Mesendoderm (in vitro differentiated cells): ENCODE measurements at places on chromosomes 5 and 9.

GRCh38 chr5:151051931-151052608, 28.8 kb downstream of the TNIP1 start:
- DNase-seq, result no peak

DNA sequence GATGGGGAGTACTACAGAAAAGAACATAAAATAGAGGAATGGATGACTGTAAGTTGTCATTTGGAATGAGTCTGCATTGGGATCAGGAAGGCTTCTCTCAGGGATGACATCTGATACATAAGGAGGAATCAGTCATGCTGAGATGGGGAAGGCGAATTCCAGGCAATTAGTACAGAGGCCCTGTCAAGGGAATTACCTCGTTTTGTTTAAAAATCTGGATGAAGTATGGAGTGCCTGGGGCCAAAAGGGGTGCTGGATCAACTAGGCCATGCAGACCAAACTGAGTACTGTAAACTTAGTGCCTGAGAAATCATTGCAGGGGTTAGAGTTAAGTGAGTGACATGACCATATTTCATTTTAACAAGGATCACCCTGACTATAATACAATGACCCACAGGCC, 30.5 kb downstream of the JAKMIP2 start:
- DNase-seq, result peak; percentile 66

- DNase-seq, result peak; percentile 2
These were observed 29.1 kb upstream of the TOMM5 start for GRCh38 chr9:37621273-37622121.

- DNase-seq, result peak; percentile 93
These were observed 4.1 kb downstream of the RPL7A start for GRCh38 chr9:133351908-133352634.

DNA sequence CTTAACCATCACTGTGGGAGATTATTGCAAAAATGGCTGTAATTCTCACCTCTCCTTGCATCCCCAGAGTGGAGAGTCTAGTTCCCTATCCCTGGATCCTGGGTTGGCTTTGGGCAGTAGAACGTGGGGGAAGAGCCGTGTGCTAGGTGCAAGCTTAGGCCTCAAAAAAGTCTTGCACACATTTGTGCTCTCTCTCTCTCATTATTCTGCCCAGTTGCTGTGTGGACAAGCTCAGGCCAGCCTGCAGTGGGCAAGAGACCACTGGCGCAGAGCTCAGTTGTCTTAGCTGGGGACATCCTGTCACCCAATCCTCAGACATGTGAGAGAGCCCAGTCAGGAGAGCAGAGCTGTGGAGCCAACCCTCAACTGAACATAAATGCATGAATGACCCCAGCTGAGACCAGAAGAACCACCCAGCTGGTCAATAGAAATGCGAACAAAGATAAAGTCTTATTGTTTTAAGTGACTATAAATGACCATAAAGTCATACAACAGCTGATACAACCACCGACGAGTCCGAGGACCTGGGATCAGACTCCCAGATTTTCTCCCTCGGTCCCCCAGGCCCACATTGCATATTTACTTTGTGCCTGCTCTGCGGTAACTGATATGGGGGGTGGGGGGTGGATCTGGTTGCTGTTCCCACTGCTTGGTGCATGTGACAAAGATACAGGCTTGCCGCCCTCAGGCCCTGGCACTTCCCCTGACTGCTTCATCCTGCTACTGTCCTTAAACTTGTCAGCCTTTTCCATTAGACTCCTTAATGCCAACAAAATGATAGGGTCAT, 166.4 kb upstream of the MVB12B start:
- DNase-seq, result peak; percentile 7

DNA sequence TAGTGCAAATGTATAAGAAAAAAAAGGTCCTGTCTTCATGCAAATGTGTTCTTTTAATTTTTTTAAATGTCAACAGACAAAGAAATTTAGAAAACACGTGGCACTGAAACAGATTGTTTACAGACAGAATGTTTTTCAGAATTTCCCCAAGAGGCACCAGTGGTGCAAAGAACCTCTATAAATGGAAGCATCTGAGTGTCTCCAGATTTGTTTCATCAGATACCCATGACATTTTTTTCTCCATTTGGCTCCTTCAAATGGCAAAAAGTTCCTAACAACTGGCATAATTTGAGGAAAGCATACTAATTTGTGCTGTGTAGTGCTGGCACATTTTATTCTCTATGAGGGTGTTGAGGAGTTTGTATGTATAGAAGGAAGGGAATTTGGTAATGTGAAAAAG, 15.0 kb downstream of the CCDC192 start:
- no peak for DNase-seq

DNA sequence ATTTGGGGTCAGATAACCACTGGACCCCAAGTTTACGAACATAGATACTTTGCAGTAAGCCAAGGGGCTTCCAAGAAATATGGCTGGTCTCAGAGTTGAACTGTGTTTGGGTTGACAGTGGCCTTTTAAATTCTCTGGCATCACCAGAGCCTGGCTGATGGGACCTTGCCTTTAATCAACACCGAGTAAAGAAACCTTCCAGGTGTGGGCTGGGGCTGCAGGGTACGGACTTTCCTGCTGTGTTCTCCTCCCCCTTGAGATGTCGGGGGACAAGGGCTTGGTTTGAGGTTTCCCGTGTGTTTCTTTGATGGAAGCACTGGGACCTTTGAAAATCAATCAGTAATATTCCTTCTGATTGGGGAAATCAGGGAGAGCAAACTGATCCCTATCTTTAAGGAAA, 140.1 kb downstream of the MTX3 start:
- no peak for DNase-seq

DNA sequence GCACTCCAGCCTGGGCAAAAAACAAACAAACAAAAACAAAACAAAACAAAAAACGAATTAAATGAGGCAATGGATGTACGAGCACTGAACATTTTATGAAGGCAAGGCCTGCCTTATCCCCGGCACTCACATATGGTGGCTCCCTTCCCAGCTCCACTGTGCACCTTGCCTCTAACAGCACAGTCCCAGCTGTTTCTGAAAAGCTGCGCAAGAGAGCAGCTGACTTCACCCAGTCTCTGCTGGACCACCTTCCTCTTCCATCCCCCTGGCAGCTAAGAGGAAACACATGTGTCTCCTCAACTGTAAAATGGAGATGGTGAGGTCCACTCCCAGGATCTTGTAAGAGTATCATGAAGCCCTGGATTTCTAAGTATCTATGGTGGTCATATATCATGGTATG, 100.7 kb downstream of the KLF4 start:
- DNase-seq, result no peak

DNA sequence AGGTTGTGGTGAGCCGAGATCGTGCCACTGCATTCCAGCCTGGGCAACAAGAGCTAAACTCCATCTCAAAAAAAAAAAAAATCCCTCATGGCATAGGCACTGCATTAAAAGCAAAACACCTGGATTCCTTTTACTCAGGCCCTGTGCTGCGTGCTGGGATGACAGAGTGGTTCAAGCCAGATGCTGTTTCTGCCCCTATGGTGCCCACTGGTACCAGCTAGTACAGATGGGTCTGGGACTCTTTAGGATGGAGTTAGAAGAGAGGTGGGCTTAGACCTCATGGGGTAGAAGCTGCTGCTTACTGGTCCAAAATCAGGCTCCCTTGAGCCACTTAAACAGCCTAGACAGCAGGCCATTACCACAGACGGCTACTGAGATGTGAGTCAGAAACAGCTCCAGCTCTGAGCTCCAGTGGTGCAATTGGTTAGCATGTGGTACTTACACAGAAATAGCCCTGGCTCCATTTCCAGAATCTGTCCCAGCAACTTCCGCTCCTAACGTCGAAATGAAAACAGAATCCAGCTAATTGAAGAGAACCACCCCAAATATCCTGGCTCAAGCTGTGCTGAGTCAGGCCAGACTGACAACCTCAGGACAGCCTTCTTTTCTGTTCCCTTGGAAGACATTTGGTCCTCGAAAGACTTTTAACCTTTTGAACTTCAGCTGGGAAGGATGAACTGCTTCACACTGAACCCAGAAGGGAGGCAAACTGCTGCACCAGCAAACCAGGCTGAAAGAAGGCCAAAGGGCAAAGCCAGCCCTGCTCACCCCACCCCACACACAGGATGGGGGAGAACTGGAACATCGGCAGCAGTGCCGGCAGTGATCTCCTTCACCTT, 15.5 kb downstream of the C5orf15 start:
- no peak for DNase-seq

DNA sequence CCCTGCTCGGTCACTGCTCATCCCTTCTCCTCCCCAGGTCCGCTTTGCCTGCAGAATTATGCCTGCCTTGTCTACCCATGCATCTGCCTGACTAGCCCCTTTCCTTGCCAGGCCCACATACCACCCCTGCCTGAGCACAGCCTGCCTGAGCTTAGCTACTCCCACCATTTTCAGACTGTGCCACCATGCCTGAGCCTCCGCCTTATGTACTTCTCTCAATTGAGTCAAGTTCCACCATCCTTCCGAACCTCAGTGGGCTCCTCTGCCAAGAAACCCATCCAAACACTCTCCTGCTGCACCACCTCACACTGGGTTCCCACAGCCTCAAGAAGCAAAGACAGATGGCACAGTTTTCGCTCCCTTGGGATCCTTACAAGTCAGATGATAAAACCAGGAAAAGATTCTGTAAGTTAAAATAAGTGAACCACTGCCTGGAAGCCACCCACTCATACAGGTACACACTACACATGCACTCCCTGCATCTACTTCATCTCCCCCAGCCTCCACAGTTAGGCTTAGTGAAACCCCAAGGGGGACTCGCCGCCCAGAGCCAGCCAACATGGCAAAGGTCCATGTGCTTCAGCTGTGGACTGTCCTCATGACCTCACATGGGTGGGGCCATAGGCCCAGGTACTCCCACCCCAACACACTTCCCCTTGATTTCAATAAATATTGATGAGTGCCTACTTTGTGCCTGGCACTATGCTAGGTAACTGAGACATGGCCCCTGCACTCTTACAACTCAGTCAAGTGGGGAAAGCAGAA, 23.1 kb downstream of the P4HA2 start:
- no peak for DNase-seq

- DNase-seq, result no peak
These were observed 154.2 kb upstream of the HMHB1 start for GRCh38 chr5:143657647-143658285.

- DNase-seq, result peak; percentile 52
These were observed 54.5 kb downstream of the ZNF366 start for GRCh38 chr5:72452515-72453245.

GRCh38 chr5:178423901-178424809, 166.0 kb downstream of the COL23A1 start:
- DNase-seq, result no peak

GRCh38 chr5:52805615-52806014, 17.9 kb downstream of the ITGA1 start:
- DNase-seq, result no peak

GRCh38 chr9:76020652-76021051, 130.2 kb downstream of the PCSK5 start:
- no peak for DNase-seq

- peak; percentile 62 for DNase-seq
These were observed 1.7 kb upstream of the PAX5 start for GRCh38 chr9:37035648-37036370.

- DNase-seq, result no peak
These were observed 84.2 kb downstream of the TRPM6 start for GRCh38 chr9:74803376-74804017.

- no peak for DNase-seq
These were observed 69.7 kb downstream of the TRIO start for GRCh38 chr5:14212838-14213237.

DNA sequence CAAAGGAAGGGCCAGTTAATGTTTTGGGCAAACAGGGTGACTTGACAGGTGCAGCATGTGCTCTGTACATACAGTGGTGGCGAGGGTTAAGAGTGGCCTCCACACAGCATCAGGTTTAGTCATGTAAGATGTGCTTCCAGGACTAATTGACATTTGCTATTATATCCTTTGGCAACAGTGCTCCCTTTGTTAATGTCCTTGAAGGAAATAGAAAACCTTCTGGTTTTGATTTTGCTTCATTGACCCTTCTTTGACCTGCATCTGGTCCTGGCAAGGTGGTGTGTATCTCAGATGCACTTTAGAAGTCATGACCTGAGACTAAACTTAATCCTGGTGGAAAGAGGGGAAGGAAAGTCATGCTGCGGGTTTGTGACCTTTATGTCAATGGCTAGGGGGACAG, 440.0 kb downstream of the ENC1 start:
- DNase-seq, result no peak

DNA sequence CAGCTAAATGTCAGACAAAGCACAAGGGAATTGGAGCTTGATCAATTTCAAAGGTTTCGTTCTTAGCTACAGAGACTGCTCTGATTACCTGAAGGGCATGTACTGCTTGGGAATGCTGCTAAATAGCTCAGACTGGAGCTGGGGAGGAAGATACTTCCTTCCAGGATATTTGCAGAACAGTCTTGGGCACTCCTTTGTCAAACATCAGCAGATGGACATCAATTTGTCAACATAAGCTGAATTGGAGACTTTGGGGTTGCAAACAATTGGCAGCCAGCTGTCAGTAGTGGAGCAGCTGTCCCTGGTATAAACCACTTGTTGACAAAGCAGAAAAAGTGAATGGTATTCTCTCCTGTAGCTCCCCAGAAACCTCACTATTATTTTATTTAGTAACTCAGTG, 182.0 kb downstream of the CCDC192 start:
- no peak for DNase-seq

- DNase-seq, result no peak
These were observed 4.9 kb downstream of the FRMD3 start for GRCh38 chr9:83533296-83533695.

DNA sequence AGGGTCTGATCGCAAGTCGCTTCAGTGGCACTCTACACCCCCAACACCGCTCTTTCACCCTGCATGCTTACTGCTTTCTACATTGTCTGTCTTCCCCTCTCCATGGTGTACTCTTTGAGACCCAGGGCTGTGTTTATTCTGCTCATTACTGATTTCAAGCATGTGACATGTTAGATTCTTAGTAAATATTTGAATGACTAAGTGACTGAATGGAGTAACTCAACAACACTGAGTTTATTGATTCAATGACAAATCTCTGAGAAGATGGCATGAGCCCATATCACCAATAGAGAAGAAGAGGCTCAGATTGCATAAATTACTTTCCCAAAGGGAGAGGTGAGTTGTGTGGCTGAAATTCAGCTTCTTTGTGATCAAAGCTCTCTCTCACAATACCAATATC, 89.7 kb upstream of the OSMR start:
- no peak for DNase-seq

GRCh38 chr5:58746321-58746720, 163.4 kb downstream of the RAB3C start:
- no peak for DNase-seq

GRCh38 chr5:83914662-83915418, 194.2 kb upstream of the HAPLN1 start:
- peak; percentile 41 for DNase-seq

- no peak for DNase-seq
These were observed 51.3 kb upstream of the SLC30A5 start for GRCh38 chr5:69042500-69042899.

GRCh38 chr9:96555567-96556386, 63.9 kb downstream of the CDC14B start:
- DNase-seq, result no peak

DNA sequence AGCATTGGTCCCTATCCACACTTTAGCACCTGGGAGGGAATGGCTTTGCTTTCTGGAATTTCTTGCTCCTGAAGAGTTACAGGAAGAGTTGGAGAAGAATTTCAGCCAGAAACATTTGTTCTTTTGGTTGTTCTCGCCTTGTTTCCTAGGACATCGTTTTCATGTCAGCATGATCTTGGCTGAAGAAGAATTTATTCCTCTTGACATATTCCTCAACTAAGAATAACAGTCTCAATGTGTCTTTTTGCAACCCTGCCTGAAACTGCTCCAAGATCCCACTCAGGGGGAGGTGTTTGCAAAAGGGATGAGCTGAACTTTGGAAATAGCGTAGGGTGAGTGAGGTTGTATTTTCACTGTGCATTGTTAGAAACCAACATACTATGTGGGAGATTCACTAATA, 26.1 kb downstream of the MAMDC2 start:
- no peak for DNase-seq

- DNase-seq, result no peak
These were observed 135.5 kb downstream of the SEC61B start for GRCh38 chr9:99357575-99357974.
